ENCODE measurements at places on chromosomes 1 and 21. TPM values are rescaled to one million over a fixed set of nuclear protein-coding genes. Genes with fewer than 3 reads are reported as not detected.

- DNase-seq, result no peak
Observed at GRCh38 chr1:112723511-112723839, 8.3 kb upstream of the PPM1J start.

CFAP74 gene
- polyA plus RNA-seq, result 0.20 TPM

DNA sequence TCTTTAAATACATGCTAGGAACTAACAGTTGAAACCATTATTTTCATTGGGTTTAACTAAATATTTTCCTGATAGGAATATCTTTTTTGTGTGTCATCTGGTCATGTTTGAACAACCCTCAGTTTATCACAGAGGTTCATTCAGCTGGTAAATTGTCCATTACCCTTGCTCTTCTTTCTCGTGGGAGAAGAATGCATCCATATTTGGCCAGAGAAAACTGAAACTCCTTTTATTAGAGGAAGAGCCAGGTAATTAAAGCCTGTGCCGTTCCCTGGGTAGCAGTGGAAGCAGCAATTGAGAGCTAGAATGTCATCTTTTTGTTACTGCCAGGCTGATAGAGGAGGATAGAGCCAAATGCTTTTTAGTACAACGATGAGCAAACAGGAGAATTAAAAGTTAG, 587.2 kb upstream of the ZRANB2 start:
- no peak for DNase-seq

DNA sequence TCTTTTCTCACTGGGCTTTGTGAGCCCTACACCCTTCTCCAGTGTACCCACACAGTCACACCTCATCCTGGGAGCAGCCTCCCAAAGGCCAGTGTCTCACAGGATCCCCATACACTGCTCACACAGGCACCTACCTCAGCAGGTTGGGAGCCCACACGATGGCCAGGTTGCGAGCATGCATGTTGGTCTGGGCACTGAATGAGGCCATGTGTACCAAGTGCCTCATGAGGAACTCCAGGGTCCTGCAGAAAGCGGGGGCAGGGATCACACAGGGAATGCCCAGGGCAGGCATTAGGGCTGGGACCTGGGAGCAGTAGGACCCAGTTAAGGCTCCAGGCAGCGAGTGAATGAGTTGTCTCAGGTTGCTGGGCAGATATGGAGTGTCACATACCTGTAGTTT, 8.5 kb upstream of the USF1 start:
- no peak for DNase-seq

TAS1R1 gene
- 3.5 TPM for polyA plus RNA-seq

FBLIM1 gene
- 21.8 TPM for polyA plus RNA-seq

GRCh38 chr1:94669198-94669597, 127.6 kb upstream of the F3 start:
- DNase-seq, result no peak

- no peak for DNase-seq
Observed at GRCh38 chr1:213287987-213288386, 236.9 kb downstream of the RPS6KC1 start.

GBP6 gene
- 0.18 TPM for polyA plus RNA-seq

DNA sequence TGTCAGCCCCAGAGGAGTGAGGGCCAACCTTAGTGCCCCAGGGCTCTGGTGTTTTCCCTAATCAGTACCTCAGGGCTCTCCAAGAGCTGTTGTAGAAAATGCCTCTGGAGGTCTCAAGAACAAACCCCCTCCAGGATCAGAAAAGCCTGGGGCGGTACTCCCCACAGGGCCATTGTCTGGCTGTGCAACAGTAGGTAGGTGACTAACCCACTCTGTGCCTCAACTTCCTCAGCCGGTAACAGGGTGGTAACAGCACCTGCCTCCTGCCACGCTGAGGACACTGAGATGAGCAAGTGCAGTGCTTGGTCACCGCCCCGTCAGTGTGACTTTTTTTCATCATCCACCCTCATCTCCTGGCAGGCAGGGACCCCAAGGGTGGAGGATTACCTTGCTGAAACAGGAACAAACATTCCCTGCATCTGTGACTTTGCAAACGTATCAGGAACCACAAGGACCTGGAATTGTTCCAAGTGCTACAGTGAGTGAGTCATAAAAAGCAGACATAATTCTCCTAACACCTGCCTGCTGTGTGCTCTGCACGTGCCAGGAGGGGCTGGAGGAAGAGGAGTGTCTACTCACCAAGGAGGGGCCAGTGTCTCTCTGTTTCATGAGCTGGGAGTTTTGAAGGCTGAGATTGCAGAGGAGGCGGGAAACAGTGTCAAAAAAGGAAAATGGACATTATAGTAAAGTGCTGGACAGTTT, 440.8 kb downstream of the NPHP4 start:
- DNase-seq, result no peak

GRCh38 chr21:44934797-44935532, 4.9 kb upstream of the SLX9 start:
- DNase-seq, result no peak

- no peak for DNase-seq
Observed at GRCh38 chr21:45618287-45618686, 25.2 kb upstream of the PCBP3 start.

DNA sequence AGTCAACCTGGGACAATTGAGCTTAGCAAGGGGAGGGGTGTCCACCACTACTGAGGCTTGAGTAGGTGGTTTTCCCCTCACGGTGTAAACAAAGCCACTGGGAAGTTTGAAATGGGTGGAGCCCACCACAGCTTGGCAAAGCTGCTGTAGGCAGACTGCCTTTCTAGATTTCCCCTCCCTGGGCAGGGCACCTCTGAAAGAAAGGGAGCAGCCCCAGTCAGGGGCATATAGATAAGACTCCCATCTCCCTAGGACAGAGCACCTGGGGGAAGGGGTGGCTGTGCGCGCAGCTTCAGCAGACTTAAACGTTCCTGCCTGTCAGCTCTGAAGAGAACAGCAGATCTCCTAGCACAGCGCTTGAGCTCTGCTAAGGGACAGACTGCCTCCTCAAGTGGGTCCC, 758.4 kb downstream of the LTN1 start:
- no peak for DNase-seq

DNA sequence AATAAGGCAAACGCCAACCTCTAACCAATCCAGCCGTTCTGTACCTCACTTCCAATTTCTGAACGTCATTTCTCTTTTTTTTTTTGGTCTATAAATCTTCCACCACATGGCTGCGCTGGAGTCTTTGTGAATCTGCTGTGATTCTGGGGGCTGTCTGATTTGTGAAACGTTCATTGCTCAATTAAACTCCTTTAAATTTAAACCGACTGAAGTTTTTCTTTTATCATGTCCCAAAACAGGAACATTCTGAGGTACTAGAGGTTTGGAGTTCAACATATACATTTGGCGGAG, 65.5 kb upstream of the BACH1 start:
- DNase-seq, result no peak

DNA sequence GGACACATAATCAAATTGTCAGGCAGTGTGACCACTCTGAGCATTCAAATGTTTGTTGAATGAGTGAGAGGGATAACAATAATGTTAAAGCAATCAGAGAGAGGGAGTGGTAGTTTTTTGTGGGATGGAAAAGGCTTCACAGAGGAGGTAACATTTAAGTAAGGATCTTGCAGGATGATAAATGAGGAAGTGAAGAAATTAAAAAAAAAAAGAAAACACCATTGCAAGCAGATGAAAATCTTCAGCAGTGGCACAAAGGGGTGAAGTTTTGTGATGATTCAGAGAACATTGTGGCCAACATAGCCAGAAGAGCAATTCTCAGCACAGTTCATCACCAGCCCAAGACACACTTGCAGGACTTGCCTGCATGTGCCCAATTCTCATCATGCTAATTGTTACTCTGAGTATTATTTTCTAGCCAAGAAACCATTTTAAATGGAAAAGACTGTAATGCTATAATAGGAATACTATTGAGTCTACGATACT, 35.0 kb downstream of the OVGP1 start:
- DNase-seq, result no peak

- DNase-seq, result no peak
Observed at GRCh38 chr21:46157396-46157986, 2.1 kb upstream of the FTCD start.

DNA sequence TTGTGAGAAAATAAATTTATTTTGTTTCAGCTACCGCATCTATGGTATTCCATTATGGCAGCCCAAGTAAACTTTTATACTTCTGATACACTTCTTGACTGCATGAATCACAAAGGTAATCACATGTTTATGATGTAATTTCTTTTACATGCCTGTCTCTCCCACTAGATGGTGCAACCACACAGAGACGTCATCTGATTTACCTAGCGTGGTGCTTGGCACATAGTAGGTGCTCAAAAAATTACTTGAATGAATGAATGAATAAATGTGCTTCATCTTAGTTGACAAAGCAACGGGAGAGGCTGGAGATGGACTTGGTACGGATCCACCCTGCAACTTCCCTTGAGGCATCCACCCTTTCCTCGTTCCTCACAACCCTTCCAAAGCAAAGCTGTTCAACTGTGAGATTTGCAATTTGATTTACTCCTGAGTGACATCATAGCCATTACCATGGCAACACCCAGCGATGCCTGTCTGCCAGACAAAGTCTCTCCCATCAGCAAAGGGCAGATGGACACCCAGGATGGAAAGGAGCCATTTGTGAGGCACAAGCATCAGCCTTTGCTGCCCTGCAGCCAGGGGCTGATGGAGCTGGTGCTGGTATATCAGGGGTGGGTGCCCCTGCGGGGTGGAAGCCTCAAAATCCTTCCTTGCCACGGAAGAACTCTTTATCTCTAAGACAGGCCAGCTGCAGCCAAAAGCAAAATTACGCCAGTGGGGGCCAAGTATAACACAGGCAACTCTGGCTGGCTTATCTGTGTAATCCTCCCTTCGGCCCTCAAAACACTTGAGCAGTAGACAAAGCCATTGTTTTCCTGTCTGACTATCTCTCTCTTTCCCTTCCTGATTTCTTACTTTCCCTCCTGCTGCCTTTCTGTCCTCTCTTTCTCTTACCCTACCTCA, 18.9 kb upstream of the VWA5B1 start:
- no peak for DNase-seq

C2CD4D gene
- polyA plus RNA-seq, result 0.62 TPM

DNA sequence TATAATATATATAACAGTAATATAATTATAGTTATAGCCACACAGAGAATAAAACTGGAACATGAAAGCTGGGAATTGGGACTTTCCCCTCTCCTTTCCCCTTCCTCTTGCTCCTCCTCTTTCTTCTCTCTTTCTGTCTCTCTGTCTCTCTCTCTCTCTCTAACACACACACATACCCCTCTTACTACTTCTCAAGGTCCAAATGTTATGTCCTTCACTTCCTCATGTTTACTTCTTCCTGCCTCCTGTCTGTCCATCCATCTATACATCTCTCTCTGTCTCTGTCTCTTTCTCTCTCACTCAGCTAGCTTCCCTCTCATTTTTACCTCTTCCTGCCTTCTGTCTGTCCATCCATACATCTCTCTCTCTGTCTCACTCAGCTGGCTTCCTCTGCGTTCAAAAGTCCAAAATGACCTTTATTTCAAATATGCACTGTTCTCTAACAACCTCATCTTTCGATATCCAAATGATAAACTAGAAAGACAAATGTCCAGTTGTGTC, 261.1 kb downstream of the SIPA1L2 start:
- no peak for DNase-seq

GRCh38 chr1:87399701-87400100, 71.0 kb downstream of the LMO4 start:
- no peak for DNase-seq

DNA sequence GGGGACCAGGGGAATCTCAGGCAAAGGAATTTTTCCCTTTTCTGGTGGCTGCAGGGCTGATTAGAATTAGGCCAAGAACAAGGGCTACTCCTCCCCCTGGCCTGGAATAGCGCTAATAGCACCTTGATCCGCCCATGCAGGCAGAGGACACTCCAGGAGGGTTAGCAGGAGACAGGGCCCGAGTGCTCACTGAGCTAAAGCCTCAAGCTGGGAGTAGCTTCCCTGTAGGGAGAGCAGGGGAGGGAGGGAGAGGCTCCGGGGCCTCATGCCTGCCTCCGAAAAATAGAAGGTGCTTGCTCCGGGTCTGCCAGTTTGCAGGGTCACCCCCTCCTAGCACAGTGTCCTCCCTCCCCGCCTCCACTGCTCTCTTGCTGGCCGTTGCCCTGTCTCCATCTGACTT, 3.8 kb downstream of the PTPN7 start:
- no peak for DNase-seq

- no peak for DNase-seq
Observed at GRCh38 chr1:115113766-115114165, 24.5 kb upstream of the TSPAN2 start.

GPR3 gene
- polyA plus RNA-seq, result not detected

PRDM16 gene
- polyA plus RNA-seq, result 0.66 TPM

DNA sequence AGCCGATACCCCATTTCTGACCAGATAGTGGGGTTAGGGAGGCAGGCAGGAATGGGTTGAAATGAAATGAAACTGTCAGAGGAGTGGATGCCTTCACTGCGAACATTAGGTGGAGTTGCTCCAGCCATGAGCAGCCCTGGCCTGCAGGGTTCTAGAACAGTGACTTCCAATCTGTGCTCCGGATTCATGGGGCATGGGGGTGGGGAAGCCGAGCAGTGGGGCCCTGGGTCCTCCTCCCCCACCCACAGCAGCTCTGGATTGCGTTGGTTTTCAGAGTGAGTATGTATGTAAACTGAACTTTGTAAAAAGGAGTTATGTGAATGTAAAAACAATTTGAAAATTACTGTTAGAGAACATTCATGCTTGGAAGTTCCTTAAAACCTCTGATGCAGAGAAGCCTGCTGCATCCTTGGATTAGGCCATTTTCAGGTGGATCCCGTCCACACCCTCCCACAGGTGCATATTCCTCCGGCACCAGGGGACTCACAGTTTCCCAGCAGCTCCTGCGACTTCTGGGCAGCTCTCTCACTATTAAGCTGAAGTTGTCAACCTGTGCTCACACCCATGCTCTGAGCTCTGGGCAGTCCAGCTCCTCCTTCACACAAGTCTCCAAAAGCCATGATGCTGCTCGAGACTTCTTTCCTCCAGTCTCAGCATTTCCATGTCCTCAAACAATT, 54.4 kb upstream of the EDN2 start:
- no peak for DNase-seq

- no peak for DNase-seq
Observed at GRCh38 chr1:31790641-31791091, 25.2 kb downstream of the SPOCD1 start.

GRCh38 chr1:246020211-246020954, 486.7 kb downstream of the SMYD3 start:
- DNase-seq, result no peak

GRCh38 chr1:175470078-175470477, 273.3 kb downstream of the TNR start:
- no peak for DNase-seq

- DNase-seq, result no peak
Observed at GRCh38 chr1:147853391-147853790, 49.2 kb upstream of the GJA8 start.

MNDA gene
- 6.7 TPM for polyA plus RNA-seq

Measured in muscle of arm (tissue), 14 donors.